GM19239 (cell line): ENCODE measurements at places on chromosomes 11 and 22.

- DNase-seq = no peak
These were observed 35.9 kb upstream of the TRIM29 start for GRCh38 chr11:120173807-120174206.

DNA sequence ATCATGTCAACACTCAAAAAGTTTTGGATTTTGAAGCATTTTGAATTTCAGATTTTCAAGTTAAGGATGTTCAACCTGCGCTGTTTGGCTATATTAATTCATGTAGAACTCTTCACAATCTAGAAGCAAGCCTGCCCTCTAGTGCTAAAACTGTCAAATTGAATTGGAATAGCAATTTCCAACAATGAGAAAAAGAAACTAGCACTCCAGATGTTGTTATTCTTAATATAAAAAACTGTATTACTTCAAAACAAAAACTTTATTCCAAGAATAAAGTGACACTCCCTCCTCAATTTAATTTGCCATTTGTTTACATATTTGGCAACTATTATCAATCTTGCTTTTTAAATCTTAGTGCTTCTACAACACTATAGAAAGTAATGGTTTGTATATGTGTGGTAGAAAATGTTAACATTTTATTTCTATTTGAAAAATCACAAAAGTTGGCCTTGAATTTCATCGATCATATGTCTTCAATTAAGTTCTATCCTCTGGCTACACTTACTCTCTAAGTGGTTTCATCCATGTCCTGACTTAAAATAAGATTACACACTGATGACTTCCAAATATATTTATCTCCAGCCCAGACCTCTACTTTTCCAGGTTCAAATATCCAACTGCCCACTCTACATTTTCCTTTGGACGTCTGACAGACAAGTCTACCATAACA lies 36.6 kb downstream of the DCUN1D5 start:
- DNase-seq = no peak

DNA sequence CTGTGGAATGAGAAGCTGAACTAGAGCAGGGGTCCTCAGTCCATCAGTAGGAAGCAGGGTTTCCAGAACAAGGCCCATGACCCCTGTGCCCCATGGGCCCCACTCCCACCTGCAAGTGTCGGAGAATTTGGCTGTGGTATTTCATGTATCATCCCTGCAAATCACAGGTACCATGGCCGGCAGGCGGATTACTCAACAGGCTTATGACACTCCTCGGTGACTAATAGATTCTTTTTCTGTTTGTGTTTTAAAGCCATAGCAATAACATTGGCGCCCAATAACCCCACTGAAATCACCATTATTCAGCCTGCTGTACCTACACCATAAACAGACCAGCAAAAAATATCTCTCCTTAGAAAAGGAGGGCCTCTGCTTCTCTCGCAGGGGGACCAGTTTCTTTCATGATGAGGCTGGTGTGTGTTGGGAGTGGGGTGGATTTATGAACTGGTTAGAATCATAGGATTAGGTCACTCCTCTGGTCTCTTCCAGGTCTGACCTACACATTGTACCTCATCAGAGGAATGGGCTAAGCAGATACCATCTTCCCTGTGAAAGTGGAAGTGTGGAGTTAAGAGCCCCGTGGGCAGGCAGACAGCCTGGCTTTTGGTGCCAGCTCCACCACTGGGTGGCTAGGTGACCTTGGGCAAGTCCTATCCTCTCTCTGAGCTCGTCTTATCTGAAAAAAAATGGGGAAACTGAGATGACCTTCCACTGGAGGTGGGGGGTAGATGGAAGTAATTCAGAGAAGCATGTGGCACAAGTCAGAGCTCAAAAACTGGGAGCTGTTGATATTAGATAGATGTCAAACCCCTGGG lies 60.2 kb upstream of the WNT11 start:
- no peak for DNase-seq

- DNase-seq = no peak
These were observed 319.1 kb downstream of the BRD1 start for GRCh38 chr22:49508561-49508960.

DNA sequence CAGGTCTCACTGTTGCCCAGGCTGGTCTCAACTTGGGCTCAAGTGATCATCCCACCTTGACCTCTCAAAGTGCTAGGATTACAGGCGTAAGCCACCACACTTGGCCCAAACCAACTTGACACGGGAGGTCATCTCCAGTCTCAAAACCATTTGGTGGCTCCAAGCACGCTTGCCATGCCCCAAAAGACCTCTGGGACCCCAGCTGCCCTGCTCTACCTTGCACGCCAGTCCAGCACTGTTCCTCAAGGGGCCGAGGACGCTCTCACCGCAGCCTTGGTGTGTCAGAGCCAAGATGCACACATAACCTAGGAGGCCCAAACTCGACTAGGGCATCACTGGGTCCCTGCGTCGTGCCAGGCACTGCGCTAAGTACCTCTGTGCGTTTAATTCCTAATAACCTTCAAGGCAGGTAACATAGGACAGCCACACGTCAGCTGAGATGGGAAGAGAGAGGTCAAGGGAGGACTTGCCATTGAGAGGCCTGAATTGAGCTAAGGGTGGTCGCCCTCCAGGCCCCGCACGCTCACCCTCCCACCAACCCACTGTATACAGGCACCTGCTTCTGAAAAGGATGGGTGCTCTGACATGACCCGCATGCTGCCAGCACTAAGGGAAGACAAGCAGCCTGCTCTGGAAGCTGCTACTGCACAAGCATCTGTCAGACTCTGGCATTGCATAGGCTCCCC lies 4.6 kb upstream of the GAS2L1 start:
- no peak for DNase-seq

DNA sequence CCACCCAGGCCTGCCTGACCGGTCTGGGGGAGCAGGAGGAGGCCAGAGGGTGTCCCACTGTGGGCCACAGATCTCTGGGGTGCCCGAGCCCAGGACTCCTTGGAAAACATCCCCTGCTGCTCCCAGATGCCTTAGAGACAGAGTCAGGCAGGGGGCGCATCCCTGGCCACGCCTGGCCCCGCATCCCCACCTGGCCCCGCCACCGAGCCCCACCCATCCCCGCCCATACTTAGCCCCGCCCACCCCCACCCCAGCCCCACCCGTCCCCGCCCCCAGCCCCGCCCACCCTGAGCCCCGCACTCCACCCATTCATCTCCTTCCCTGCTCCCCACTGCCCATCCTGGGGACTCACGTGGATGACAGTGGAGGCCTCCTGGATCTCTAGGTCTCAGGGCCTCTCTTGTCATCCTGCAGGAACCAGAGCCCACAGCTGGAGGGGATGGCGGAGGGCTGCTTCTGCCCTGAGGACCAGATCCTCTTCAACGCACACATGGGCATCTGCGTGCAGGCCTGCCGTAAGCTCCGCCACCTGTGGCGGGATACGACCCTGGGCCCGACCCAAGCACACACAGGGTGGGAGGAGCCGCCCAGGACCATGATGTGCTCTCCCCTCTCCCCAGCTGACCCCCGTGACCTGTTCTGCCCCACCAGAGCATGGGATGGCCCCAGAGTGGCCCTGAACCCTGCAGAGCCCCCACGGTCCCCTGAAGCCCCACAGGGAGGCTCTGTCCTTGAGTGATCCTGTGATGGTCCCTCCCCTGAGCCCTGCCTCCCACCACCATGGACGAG lies 33.6 kb downstream of the MUC5B start:
- DNase-seq = no peak

DNA sequence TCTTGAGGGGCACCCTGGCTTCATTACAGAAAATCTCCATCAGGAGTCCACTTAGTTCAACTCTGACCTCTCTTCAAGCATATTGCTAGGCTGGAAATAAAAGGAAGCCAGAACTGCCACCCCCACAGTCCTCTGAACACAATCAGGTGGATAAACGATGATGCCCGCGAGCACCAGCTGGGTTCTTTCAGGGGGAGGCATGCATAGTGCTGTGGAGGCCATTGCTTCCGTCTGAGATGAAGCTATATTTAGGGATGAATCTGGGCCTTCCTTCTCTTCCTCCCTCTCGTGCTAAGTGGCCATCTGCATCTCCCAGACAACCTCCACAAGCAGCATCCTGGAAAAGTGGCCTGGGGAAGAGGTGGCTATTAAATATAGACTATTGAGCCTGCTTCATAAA lies 3.9 kb upstream of the MICAL2 start:
- DNase-seq = no peak

DNA sequence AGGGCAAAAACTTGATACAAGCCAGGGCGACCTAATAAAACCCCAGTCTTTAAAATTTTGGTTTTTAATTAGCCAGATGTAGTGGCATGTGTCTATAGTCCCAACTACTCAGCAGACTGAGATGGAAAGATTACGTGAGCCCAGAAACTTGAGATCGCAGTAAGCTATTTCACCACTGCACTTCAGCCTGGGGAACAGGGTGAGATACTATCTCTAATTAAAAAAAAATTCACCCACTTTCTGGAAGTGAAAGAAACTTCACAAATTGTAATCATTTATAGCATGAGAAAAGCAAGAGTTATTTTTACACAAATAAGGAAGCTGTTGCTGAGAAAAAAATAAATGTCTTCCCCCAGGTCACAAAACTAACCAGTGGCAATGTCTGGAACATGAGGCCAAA lies 882 bp upstream of the GLYATL2 start:
- no peak for DNase-seq

DNA sequence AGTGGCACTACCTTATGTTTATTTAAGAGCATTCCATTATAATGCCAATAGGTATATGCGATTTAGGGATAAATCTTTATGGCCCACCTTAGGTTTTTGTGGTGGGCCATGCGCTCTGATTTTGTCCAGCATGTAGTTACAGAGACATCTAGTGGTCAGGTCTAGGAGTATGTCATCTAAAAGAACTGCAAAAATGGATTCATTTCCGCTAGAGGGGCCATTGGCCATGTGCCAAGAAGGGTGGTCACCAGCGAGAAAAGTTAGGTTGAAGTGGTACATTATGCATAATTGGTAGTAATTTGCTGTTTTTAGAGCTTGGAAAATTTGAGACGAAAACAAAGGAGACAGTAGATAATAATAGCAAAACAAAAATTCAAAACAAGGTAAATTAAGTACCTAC lies 27.7 kb downstream of the LRRC4C start:
- no peak for DNase-seq

DNA sequence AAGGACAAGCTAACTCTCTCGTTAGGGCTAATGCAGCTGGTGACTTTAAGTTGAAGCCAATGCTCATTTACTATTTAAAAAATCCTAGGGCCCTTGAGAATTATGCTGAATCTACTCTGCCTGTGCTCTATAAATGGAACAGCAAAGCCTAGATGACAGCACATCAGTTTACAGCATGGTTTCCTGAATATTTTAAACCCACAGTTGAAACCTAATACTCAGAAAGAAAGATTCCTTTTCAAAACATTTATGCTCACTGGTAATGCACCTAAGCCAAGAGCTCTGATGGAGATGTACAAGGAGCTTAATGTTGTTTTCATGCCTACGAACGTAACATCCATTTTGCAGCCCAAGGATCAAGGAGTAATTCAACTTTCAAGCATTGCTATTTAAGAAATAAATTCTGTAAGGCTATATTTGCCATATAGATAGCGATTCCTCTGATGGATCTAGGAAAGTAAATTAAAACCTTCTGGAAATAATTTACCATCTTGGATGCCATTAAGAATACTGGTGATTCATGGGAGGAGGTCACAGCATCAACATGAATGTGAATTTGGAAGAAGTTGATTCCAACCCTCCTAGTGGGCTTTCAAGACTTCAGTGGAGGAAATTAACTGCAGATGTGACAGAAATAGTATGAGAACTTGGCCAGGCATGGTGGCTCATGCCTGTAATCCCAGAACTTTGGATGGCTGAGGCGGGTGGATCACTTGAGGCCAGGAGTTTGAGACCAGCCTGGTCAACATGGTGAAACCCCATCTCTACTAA lies 14.5 kb downstream of the XNDC1N start:
- no peak for DNase-seq

DNA sequence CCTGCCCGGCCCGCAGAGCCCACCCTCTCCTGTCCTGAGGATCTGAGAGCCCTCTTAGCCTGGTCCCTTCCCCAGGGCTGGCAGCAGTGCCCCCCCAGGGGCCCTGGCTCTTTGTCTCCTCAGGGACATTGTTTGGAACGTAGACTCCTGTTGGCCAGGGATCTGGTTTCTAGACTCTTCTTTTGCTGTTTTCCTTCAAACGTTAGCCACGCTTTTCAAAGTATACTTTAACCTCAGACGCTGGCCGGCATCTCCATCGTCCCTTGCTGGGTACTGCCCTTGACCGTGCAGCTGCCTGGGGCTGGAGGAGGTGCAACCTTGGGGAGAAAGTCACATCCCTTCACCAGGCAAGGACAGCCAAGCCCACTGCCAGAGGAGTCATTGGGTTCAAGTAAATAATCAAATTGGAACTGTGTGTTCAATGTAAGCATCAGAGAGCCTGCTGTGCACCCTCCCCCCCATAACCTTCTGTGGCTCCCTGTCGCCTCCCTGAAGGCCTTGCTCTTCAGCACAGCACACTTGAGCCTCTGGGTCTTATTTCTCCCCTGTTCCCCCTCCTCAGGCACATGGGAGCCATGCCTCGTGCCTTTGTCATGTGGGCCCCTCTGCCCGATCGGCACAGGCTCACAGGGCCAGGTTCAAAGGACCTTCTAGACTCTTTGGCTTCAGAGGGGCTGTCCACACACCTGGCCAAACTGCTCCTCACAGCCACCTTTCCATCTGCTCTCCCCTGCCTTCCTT lies 21.8 kb upstream of the WNT7B start:
- DNase-seq = no peak

GRCh38 chr11:121524233-121524631 lies 71.5 kb upstream of the SORL1-AS1 start:
- no peak for DNase-seq

DNA sequence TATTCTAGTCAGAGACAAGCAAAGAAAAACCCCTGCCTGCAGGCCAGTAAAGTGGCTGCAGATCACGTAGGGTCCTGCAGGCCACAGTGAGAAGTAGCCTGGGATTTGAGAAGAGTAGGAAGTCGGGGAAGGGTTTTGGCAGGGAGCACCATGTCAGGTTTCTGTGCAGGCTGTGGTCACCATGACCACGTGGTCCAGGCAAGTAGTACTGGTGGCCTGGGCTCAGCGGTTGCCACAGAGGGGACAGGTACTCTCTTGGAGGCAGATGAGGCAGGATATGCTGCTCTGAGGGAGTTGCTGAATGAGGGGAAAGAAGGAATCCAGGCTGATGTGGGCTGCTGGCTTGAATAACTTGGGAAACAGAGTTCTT lies 46.5 kb downstream of the PISD start:
- no peak for DNase-seq

GRCh38 chr11:8693555-8693954 lies 11.0 kb downstream of the RPL27A start:
- DNase-seq = no peak

- DNase-seq = no peak
These were observed 100.0 kb downstream of the RPS6KA4 start for GRCh38 chr11:64458997-64459396.

DNA sequence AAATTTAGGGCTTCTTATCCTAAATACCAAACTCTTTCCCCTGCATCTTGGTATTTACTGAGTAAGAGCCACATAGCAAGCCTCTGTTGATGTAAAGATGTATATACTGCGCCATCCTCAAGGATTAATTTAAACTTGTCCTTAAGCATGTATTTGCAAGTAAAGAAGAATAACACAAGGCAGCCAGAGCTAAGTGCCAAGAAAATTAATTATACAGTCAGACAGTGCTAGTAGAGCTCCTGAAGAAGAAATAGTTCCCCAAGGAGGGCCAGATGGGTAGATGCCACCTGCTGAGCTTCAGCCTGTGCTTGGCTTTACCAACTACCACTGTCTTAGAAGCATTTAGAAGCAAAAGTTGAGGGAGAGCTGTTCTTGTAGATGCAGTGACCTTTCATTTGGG lies 470.0 kb downstream of the BUD13 start:
- DNase-seq = no peak
